HTR-8/SVneo (cell line): ENCODE measurements at places on chromosomes 12 and 14.

DNA sequence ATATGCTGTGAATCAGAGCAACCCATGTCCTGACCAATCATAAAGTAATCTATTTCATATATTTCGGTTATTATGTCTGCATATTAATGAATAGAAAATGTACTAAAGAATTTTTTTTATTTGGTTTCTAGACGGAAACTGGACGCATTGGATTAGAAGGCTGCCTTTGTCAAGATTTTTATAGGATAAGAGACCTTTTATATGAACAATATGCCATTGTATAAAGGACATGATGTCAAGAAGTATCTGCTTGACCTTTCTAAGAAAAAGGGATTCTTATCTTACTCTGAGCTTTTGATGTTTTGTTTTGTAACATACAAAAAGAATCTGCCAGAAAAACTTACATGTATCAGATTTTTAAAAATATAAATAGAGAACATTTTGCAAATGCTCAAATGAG lies 39.8 kb downstream of the CPSF2 start:
- no peak for DNase-seq

- DNase-seq, result no peak
Observed at GRCh38 chr14:72549026-72549425, 344.9 kb downstream of the DPF3 start.

GRCh38 chr12:26238341-26239121 lies 43.2 kb downstream of the SSPN start:
- DNase-seq, result no peak

- DNase-seq, result no peak
Observed at GRCh38 chr14:100537446-100538350, 49.5 kb downstream of the BEGAIN start.

GRCh38 chr12:51636581-51636980 lies 45.5 kb downstream of the SCN8A start:
- DNase-seq, result peak; percentile 40

DNA sequence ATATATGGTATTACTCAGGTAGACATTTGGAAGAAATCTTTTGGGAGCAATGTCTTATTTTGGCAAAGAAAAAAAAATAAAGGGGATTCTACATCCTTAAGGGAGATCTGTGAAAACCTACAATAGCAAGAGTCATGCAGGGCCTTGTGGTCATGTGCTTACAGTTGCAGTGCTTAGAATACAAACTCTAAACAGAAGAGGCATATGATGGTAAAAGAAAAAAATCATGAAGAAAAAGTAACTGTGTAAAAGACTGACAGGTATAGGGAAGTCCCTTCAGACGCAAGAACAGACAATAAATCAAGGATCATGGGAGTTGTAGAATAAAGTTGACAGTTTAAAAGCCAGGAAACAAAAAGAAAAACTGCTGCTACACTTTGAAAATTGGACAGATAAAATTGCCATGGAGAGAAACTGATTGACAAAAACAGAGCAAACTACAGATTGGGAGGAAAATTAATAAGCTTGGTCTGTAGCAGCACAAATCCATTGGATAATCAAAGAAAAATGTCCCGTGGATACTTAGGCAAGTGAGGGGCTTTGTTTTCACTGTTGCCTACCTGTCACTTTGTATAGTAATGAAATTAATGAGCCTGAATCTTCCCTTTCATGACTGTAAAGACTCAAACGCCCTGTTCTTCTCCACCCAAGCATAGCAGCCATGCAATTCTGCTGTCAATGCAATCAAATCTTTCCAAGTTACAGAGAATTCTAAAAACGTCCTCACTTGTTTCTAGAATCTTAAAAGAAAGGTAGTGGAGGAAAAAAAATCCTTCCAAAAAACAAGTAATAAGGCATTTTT lies 402.0 kb downstream of the SYT1 start:
- DNase-seq, result no peak

GRCh38 chr12:42744539-42745182 lies 155.1 kb upstream of the PRICKLE1 start:
- no peak for DNase-seq

- DNase-seq, result no peak
Observed at GRCh38 chr12:69906411-69907216, 81.6 kb downstream of the MYRFL start.

DNA sequence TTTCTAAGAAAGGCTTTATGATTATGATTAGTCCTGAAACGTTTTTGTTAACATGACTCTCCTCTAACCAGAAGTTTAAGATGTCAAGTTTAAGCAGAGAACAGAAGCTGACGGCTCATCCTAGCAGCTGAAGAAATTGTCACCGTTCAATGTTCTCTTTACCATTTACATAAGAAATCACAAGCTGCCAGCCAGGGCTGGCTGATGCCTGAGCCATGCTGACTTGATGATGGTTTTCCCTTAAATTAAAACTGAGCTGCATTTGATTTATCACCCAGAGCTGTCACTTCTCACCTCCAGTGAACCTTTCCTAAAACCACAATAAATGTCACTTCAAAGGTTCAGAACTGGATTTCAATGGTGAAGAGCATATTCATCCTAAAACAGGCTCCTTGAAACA lies 153.6 kb downstream of the KTN1 start:
- DNase-seq, result no peak

DNA sequence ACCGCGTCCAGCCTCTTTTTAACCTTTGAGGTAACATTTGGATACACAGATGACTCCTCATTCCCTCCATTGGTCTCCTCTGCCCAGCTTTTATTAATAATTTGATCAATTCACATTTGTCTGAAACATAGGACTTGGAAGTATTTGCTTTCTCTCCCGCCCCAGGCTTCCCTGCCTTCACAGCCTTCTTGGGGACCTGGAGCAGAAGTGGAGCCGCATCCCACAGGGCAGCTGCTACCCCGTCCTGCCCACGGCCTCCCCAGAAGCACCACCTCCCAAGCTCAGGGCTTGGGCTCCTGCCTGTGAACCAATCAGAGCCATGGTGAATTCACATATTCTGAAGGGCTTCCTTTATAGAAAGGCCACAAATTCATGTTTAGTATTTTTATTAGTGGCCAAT lies 97.6 kb downstream of the PIWIL1 start:
- no peak for DNase-seq

DNA sequence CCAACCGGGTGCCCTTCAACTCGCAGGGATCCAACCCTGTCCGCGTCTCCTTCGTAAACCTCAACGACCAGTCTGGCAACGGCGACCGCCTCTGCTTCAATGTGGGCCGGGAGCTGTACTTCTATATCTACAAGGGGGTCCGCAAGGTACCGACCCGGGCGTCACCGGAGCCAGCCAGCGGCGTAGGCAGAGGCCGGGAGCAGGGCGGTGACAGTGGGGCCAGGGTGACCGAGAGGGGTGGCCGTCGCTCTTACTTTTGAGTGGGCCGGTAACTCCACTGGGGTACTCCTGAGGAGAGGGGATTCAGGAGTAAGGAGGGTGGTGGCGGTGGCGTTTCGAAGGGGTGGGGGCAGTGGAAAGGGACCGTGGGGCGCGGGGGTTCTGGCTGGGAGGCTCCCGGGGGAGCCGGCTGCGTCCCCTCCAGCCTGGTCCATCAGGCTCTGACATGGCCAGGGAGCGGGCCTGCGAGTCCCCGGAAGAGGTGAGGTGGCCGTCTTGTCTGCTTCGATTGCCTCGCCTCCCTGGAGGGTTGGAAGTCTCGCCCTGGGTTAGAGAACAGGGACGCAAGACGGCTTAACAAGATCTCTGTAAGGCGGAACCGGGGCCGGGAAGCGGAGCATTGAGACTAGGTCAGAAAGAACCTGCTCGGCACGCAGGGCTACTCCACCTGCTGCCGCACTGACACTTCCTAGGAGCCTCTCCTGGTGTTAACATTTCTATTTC lies 491 bp downstream of the WDR20 start:
- DNase-seq, result peak; percentile 24

DNA sequence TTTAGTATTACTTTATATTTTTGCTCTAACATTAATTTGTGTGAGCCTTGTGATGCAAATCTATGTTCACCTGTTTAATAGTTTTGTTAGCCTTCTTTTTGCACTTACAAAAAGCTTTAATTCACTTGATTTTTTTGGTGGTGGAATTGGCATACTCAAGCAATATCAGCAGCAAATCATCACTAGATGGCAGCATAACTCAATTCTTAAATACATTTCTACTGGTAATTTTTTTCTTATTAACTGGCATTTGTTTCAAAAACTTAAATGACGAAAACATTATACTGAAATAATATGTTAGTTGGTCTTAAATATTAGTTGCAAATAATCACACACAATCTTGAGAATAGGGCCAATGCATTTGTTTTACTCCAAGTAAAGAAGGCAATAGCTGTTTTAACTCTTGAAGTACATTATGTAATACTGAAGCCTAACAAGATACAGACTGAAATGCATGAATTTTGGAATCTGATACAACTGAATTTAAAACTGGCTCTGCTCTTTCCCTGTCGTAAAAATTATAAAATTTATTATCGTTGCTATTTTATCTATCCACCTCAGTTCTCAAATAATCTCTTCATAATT lies 151.5 kb downstream of the ATXN7L3B start:
- peak; percentile 8 for DNase-seq

DNA sequence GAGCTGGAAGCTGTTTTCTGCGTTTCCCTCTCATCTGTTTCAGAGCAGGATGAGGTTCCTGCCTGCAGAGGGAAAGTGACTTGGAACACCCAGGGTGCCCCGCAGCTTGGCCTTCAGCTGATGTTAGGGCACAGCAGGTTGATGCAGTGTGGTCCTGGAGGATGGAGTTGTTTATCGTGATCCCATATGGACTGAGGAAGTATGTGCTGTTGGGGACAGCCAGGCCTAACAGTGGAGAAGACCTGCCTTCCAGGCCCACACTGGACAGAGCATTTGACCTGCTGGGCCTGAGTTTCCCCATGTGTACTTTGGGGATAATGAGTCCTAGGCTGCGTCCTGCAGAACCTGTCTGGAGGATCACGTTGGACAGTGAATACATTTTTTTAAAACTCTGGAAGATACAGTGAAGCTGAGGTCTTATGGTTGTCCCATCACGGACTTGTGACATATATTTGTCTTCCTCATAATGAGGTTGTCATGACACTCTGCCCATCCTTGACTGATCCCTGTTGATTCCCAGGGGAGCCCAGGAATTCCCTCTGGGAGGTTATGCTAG lies 12.8 kb downstream of the SERPINA1 start:
- no peak for DNase-seq

GRCh38 chr14:58763210-58763609 lies 125.4 kb downstream of the DACT1 start:
- DNase-seq, result no peak

DNA sequence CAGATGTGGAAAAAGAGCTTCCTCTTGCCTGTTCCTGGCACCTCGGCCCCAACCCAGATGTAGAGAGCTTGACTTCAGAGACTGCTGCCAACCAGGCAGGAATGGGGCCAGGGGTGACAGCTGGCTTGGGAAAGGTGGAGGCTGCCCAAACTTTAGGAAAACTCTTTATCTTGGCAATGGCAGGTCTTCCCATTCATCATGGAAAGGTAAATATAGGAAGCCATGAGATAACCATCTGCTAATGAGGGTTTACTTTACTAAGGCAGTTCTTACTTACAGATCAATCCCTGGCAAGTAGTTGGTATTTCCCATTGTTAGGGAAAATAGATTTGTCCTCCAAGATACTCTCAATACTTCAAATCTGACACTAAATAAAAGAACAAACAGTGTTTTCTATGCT lies 143.1 kb upstream of the NUDT4 start:
- DNase-seq, result no peak

- no peak for DNase-seq
Observed at GRCh38 chr14:103006106-103006505, 51.2 kb downstream of the CDC42BPB start.

DNA sequence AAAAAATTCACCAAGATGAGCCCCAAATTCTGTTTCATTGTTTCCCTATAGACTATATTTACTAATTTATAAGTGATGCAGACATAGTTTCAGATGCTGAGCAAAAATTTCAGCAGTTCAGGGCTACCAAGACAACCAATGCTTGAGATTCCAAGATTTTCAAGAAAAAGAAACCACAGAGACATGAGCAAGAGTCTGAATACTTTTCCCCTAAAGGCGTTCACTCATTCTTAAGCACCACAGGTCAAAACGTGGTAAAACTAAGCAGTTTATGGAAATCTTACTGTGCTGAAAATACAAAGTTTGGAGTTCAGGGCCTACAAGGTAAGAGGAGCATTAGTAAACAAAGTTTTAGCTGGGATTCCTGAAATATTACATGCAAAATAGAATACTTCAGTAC lies 221.2 kb downstream of the KCNH5 start:
- DNase-seq, result no peak

DNA sequence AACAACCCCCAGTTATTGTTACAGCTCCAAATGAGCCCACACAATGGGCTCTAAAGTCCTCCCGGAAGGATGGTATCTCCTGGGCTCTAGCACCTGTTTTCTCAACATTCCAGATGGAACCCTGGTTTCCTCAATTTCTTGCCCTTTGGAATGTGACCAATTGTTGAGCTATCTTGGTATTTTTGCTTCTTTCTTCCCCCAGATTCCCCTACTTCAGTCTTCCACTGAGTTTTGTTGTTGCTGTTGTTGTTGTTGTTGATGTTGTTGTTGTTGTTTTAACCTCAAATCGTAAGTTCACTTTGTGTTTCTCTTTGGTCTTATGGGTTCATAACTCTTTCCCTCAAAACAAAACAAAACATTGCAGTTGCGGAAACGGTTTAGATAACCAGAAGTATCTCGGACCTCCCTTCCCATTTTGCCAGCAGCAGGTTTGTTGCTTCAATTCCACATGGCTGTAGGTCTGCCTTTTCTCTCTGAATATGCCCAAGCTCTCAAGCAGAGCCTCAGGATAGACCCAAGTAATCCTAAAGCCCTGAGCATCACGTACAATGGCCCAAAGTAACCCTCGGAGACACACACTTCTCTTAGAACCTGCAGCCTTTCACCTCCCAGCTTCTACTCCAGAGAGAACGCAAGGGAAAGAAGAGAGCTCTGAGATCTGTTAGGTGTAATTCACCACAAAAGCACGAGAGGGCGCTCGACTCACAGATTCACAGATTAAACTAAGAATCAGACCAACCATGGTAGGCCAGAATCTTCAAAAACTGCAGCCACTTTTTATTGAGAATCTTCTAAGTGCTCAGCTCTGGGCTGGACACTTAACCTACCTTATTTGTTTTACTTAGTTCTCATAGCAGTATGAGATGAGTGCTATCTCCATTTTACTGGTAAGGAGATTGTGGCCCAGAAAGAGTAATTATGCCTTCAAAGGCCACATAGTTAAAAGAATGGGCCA lies 1.0 kb upstream of the DDX23 start:
- DNase-seq, result peak; percentile 88

DNA sequence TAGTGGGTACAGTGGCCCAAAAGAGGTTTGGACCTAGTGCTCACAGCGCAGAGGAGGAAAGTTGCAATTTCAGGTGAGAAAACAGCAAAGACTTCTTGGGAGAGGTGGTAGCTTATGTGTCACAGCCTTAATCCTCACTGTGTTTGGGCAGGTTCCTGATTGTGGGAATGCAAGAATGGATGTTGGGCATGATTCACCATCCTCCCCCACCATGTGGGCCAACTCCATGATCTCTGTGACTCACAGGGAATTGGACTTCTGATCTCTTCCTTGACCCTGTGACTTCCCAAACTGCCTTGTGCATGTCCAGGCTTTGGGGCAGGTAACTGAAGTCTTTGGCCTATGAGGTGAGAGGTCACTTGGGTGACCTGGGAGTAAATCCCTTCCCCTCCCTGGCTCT lies 1.8 kb upstream of the CHST11 start:
- peak; percentile 33 for DNase-seq

GRCh38 chr12:68614105-68614679 lies 3.5 kb downstream of the RAP1B start:
- no peak for DNase-seq
